ENCODE measurements at places on chromosomes 5 and 9.

- DNase-seq = no peak
These were observed 9.8 kb upstream of the IRF1 start for GRCh38 chr5:132500244-132500930.

DNA sequence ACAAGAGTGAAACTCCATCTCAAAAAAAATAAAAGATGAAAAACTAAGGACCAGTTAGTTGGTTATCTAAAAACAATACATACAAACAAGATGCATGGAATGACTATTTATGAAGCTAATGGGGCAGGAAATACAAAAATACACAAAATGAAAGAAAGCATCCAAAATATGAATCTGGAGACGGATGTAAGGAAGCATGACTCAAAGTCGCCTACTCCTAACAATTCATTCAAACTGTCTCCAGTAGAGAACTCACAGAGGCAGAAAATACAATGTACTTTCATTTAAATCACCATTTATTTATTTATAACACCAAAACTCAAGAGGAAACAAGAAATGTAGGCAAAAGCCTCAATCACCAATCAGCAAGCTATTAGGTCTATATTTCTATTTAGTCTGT, 68.4 kb downstream of the SCAI start:
- DNase-seq = no peak

DNA sequence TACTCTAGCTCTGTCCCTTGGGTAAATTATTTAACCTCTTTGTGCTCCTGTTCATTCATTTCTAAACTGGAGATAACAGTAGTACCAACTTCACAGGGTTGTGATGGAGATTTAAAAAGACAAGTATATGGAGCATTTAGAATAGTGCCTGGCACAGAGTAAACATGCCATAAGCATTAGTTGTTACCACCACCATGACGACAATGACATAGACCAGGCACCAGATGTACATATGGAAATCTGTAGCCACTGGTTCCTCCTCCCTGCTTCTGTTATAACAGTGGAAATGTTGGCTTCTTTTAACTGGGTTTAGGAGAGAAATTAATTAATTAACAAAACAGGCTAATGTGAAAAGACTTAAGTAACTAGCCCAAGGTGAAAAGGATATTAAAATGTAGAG, 217.5 kb downstream of the DENND1A start:
- DNase-seq = no peak

GRCh38 chr5:171623551-171624097, 162.0 kb upstream of the SMIM23 start:
- no peak for DNase-seq

GRCh38 chr9:34629491-34629808, 584 bp upstream of the ARID3C start:
- no peak for DNase-seq

DNA sequence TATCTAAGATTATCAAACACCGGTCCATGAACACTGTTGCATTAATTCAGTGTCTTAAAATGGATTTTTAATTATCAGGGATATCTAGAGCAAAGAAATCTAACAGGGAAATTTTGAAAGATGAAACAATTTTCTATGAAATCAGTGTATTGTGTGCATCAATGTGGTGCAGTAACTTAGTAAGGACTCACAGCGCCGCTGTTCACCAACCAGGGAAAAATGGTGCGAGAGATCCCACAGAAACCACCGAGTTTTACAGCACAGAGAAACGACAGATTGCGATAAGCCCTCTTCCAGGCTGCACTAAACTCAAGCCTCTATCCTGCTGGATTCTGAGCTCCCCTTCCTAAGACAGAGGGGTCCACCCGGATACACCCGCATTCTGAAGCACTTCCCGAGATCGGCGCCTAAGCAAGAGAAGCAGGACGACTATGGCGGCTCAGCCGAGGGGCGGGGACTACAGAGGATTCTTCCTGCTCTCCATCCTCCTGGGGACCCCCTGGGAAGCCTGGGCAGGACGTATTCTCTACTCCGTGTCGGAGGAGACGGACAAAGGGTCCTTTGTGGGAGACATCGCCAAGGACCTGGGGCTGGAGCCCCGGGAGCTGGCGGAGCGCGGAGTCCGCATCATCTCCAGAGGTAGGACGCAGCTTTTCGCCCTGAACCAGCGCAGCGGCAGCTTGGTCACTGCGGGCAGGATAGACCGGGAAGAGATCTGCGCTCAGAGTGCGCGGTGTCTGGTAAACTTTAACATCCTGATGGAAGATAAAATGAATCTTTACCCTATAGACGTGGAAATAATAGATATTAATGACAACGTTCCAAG, at the start of gene PCDHGA7:
TSS of gene PCDHGA7 (plus strand) at position 274 of the 826 bp plus-strand sequence. CDS start at position 432, 158 bp downstream.
- DNase-seq = no peak

- no peak for DNase-seq
These were observed 12.2 kb upstream of the PJA2 start for GRCh38 chr5:109421956-109422355.

- no peak for DNase-seq
These were observed 13.2 kb downstream of the TUT7 start for GRCh38 chr9:86341007-86341491.

DNA sequence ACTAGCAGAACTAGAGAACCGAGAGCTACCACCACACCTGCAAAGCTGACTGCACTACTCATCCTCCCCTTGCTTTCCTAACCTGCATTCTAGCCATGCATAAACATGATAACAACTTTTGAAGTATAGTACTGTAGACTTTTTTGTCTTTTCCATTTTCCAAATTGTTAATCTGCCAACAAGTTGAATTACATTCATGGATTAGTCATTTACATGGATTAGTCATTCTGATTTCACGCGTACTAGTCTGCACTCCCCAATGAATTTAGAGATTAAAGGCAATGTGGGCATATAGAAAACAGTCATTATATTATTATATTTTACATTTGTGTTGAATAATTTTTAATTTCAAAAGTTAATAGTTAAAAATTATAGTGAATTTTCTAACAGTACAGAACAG, 81.4 kb downstream of the EDIL3 start:
- DNase-seq = no peak

DNA sequence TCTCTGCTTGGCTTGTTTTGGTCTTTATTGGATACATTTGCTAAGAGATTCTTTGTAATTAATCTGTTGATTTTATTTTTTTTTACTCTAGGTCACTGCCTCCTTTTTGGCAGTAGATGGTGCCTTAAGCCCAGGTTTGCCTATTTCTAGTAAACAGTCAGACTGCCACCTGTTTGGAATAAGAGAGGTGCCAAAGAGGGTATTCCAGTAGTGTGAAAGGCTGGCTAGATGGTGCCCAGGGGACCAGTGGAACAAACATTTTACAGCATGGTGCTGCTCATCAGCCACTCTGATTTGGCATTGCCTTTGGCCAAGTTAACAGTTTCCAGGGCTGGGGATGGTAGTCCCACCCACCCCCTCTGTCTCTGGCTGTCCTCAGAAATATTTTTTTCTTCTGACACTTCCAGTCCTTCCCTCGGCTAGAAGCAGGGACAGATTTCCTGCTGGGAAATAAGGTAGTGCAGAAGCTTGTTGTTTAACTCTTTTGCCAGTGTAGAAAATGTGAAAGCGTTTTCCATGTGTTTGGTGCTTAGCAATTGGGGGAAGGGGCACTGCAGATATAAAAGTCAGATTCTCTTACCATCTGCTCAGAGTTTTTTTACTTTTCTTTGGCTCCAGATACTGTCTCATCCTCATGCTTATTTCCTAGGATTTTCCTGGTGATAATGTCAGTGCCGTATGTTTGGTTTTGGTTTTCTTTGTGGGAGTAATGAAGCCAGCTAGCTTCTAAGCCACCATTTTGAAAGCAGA, 36.6 kb upstream of the FBXL7 start:
- peak; percentile 28 for DNase-seq

DNA sequence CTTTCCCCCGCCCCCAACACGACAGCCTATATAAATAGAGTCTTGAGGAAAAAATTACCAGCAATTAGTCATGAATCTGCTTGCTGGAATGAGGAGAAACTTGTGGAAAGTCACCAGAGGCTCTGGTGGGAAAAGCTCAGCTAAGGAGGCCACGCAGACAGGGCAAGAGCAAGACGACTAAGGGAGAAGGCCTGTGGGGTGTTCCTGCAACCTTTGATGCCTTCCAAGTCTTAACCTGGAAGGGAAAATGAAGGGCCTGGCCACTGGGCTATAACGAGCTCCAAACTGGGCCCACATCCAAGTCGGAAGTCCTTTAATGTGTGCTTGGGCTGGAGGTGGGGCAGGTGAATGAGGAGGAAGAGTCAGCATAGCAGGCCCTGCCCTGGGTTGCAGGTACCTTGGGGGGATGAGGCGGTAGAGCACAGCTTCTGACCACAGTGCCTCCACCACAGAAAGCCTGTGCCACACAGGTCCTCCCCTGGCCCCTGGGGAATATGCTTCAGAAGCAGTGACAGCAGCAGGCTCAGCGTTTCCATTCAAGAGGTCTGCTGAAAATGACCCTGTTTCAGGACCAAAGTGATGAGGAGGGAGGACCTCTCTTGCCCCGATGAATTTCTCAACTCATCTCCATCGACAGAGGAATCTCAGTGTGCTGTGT, 92.8 kb upstream of the LRRTM2 start:
- DNase-seq = no peak

DNA sequence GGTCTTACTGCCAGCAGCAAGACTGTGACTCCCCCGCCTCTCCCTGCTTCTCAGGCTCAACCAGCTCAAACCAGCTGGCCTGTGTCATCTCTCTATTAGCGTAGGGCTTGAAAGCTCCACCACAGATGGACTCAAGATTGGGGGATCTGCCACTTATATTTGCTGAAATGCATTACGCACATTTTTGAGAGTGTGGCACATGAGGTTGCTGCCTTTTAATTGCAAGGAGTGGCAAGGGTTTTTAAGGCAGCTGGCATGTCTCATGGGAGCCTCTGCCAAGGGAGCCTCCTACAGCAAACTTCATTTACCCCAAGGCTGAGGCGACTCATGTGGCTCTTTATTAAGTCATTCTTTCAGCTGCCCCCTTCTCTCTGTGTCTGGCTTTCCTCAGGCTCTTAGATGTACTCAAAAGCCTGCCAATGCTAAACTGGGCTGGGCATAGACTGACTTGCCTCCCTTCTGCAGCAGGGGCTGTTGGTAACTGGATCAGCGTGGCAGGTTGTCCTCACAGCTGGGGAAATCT, 219.3 kb downstream of the SMARCA2 start:
- DNase-seq = peak; percentile 87

DNA sequence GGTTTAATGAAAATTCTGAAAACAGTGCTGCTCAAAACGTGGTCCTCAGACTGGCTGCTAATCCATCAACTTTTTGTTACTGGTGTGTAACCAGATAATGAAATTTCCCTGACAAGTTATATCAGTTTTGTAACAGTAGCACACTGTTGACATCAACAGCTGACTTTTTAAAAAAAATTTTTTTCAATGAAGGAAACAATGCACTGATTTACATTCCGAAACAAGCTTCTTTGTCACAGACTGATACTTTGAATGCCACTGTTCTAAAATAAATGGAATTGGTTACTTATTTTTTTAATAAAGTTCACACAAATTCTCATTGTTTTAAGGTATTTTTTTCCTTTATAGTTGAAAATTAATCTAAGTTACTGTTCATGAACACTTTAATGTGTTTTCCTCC, 169.1 kb downstream of the NIPBL start:
- DNase-seq = no peak

DNA sequence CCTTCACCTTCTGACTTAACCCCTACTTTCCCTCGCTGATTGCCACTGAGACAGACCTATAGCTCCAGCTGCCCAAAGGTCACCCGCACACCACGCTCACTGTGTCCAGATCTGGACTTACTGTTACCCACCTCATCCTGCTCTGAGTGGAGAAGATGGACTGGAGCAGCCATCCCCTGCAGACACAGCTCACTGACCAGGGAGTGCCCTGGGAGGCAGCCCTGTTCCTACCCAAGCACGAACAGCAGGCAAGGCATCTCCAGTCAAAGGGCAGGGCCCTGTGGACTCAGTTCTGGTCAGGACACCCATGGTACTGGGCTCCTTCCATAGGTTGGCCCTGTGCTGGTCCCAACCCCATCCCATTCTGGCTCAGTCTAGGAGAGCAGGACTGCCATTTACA, 9.5 kb upstream of the BARX1 start:
- no peak for DNase-seq

- no peak for DNase-seq
These were observed 69.9 kb upstream of the SLC1A1 start for GRCh38 chr9:4420351-4420750.

DNA sequence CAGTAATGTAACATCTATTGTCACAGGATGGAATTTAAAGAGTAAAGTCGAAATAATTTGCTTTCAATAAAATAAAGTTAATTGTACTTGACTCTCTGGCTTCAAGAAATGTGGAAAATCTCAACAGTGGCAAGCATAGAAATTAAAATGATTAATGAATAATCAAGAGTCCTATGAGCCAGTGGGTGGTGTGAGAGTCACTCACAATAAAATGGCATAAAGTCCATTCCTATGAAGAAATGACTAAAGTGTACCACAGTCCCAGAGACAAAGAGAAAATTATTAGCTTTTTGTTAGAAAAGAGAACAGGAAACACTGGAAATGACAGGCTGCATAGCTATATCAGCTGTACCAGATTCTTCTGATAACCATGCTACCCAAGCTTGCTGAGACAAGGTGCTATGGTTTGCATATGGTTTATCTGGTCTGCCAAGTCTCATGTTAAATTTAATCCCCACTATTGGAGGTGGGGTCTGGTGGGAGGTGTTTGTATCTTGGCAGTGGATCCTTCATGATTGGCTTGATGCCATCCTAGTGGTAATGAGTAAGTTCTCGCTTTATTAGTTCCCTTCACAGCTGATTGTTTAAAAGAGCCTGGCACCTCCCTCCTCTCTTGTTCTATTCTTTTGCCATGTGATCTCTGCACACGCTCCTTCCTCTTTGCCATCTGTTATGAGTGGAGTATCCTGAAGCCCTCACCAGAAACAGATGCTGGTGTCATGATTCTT, 647.7 kb upstream of the ITGA1 start:
- DNase-seq = peak; percentile 58

- no peak for DNase-seq
These were observed 37.2 kb downstream of the MARVELD2 start for GRCh38 chr5:69451941-69452647.

DNA sequence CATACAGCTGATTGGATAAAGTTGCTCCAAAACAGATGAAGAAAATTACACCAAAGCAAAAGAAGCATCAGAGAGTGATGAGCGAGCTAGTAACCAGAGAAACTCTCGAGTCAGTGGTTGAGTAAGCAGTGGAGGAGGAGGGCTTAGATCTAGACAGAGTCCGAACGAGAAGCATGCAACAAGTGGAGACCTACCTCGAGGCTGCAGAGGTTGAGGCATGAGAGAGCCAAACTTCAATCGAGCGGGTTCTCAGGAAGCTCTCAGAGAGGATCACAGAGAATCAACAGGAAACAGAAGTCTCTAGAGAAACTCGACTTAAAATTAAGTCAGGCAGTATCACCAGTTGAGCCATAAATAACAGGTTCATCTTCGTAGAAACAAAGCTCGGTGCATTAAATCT, 6.1 kb downstream of the RUSC2 start:
- no peak for DNase-seq

- no peak for DNase-seq
These were observed 96.7 kb downstream of the SAXO1 start for GRCh38 chr9:18936094-18936871.

GRCh38 chr5:172009536-172010270, 3.3 kb upstream of the FBXW11 start:
- no peak for DNase-seq

DNA sequence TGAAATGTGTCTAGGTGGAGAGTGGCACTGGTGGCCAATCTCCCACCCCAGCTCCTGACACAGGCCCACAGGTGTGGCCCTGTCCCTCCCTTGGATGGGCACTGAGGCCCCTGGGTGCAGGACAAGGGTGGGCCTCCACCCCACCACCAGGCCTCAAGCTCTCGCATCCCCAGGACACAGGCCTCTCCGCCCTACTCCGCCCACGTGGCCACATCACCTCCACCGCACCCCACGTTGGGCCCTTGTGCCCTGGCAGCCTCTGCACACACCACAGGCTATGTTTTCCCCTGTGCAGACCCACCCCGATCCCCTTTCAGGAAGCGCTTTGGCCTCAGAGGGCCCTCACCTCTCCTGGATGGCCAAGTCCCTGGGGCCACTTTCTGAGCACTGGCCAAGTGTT, 54.7 kb downstream of the SECISBP2 start:
- no peak for DNase-seq

Data from NCI-H446 (cell line).